SK-N-SH (cell line): ENCODE measurements at places on chromosomes 4 and X.

DNA sequence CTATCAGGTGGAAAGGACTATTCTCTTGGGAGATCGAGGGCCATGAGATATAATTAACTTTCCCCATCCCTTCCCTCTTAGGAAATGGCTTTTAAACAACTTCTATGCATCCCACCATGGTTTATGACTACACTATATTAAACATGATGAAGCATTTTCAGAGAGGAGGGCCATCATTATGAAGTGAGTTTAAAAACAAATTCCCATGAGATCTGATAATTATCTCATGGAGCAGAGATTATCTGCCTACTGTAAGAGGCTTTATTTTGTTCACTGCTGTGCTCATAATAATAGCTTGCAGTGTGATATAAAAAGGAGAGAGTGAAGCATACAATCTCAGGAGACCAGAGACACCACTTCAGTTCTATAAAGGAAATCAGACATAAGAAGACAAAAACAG, 330.5 kb upstream of the ZFP42 start:
- DNase-seq = no peak

DNA sequence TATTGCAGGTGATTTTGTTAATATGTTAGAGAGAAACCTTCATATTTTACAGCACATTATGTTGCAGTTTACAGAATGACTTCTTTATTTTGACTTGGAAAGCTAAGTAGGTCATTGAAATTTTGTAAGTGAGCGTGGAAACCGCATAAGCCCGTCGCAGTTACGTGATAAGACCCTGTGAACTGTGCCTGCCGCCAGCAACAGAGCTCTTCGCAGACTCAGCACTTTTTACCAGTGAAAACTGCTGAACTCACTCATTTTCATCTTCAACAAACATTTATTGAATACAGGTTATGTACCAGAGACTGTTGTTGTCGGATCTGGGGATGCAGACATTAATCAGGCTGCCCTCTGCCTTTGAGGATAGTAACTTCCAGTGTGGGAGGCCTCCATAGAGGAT, 355.7 kb downstream of the HS3ST1 start:
- no peak for DNase-seq

GRCh38 chr4:134700251-134700650, 498.7 kb upstream of the PABPC4L start:
- no peak for DNase-seq

GRCh38 chrX:18956303-18957032, 27.4 kb downstream of the PHKA2 start:
- DNase-seq = no peak

- DNase-seq = peak; percentile 17
Observed at GRCh38 chr4:84578540-84579402, 4.2 kb upstream of the CDS1 start.

- no peak for DNase-seq
Observed at GRCh38 chr4:116752027-116752426, 333.3 kb downstream of the TRAM1L1 start.

DNA sequence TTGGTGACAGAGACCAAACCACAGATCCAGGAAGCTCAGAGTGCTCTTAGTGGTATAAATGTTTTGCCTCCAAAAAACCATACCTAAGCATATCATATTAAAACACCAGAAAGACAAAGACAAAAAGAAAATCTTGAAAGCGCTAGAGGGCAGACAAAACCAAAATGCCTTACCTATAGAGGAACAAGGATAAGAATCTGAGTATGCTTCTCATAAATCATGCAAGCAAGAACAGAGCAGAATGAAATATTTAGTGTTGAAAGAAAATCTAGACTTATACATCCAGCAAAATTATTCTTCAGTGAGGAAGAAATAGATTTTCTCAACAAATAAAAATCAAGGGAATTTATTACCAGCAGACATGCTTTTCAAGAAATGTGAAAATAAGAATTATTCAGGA, 941.0 kb upstream of the INTU start:
- no peak for DNase-seq

GRCh38 chrX:41332408-41333002, 1.5 kb upstream of the DDX3X start:
- DNase-seq = no peak

GRCh38 chr4:185809121-185809520, 2.9 kb downstream of the SORBS2 start:
- DNase-seq = no peak

DNA sequence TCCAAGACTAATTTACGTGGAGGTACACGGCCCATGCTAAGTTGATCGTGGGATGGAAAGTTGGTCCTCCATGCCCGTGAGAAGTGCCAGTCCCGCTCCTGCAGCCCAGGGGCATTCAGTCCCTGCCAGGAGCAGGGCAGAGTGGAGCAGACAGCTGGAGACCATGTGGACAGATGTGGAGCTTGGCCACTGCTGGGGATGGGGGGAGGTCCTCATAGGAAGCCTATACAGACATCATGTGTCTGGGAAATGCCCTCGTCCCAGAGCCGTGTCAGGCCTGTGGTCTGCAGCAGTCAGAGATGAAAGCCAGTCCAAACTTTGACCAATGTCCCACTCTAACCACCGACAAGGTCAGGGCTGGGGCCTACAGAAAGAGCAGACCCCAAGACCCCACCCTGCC, 118.4 kb downstream of the CPZ start:
- DNase-seq = peak; percentile 3

DNA sequence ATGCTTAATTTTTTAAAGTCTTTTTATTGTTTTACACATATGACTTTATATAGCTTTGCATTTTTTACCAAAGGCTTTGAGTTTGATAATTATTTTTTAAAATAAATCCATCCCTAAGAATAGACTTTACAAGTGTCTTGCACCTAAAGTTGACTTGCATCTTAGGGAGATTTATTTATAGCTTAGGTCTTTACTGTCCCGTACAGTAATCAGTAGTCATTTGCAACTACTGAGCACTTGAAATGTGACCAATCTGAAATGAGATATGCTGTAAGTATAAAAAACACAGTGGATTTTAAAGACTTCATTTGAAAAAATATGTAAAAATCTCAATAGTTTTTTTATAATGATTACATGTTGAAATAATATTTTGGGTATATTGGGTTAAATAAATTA, 19.2 kb downstream of the TBC1D1 start:
- DNase-seq = no peak

- DNase-seq = no peak
Observed at GRCh38 chrX:115393271-115393670, 103.8 kb downstream of the LUZP4 start.

GRCh38 chrX:152904151-152905080, 6.5 kb downstream of the ZNF185 start:
- peak; percentile 86 for DNase-seq

- no peak for DNase-seq
Observed at GRCh38 chr4:114287079-114287696, 307.7 kb upstream of the ARSJ start.

DNA sequence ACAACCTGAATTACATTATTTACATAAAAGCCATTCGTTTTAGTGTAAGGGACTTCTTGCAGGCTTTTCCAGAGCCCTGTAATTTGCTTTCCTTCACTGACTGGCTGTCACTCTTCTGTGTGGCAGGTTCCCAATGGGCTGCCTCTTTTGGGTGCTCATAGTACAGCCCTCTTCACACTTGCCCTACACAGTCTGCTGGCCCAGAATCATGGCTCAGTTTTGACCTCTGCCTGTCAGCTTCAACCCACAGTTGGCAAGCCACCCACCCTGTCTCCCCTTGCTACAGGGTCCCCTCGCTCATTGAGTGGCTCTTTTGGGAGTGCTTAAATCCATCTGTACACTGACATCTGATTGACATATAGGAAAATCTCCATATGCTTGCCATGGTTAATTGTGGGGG, 97.9 kb downstream of the GBA3 start:
- DNase-seq = no peak

DNA sequence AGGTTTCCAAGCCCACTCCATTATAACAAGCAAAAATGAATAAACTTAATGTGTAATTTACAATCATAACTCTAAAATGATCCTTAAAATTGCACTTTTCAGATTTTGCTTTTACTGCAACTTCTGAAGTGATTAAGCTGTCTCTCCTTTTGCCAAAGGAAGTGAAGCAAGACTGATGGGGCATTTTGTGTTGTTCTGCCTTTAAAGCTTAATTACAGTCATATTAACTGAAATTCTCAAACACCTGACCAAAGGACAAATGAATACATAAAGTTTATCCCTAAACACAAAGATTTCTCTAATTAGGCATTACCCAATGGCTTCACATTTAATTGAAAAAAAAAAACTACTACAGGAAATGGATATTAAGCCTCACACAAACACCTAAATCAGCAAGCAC, 101.8 kb downstream of the ATP11C start:
- DNase-seq = no peak

- DNase-seq = no peak
Observed at GRCh38 chr4:114827651-114828050, 229.0 kb downstream of the UGT8 start.

DNA sequence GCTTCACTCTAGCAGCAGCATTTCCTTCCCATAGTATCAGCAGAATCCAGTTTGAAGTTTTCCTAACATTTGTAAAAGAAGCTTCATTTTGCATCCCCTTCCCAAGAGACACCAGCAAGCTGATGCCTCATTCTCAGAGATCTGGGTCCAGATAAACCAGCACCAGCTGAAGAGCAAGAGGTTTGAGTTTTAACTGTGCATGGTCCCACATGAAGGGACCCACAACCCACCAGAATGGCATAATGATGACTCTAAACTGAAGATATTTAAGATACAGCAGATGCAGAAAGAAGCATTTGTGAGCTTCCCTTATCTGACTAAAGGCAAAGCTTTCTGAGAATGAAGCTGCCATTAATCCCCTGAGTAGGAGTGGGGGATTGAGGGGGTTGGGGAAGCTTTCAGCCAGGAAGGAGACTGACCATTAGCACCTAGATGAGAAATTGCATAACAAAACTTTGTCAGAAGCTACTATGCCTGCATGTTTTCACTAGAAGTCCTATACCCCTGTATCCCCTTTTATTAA, 18.6 kb downstream of the NUDT6 start:
- no peak for DNase-seq

- DNase-seq = peak; percentile 87
Observed at GRCh38 chrX:40266490-40267333, 169.0 kb upstream of the BCOR start.

- no peak for DNase-seq
Observed at GRCh38 chrX:8914681-8915080, 113.5 kb upstream of the FAM9A start.

DNA sequence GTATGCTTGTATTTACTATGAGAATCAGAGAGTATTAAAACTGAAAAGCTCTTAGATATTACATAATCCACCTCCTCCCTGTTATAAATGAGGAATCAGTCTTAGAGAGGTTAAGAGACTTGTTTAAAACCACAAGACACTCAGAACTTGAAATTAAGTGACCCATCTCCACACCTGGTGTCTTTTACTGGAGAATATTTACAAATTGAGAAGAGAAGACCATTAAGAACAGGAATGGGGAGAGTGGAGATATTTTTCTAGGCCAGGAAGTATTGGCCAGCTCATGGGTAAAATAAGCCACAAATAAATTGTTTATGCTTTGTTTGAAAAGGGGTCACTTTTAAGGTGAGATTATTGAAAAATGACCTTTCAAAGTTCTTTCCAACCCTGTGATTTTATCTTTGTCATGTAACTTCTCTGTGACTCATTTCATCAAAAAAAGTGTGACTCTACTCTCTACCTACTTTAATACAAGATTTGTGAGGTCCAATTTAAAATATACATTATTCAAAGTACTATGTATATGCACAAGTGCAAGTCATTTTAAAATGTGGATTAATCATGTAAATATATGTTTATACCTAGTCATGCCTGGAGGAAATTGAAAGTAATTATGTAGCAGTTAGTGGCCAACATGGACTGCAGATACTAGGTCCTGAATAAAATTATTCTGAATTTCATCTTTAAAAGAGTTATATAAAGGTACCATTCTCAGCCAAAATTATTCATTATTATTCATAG, 15.9 kb upstream of the COX7B2 start:
- DNase-seq = no peak

- DNase-seq = no peak
Observed at GRCh38 chr4:102601586-102602227, 100.5 kb downstream of the NFKB1 start.

- no peak for DNase-seq
Observed at GRCh38 chr4:122882857-122883735, 39.3 kb downstream of the NUDT6 start.

DNA sequence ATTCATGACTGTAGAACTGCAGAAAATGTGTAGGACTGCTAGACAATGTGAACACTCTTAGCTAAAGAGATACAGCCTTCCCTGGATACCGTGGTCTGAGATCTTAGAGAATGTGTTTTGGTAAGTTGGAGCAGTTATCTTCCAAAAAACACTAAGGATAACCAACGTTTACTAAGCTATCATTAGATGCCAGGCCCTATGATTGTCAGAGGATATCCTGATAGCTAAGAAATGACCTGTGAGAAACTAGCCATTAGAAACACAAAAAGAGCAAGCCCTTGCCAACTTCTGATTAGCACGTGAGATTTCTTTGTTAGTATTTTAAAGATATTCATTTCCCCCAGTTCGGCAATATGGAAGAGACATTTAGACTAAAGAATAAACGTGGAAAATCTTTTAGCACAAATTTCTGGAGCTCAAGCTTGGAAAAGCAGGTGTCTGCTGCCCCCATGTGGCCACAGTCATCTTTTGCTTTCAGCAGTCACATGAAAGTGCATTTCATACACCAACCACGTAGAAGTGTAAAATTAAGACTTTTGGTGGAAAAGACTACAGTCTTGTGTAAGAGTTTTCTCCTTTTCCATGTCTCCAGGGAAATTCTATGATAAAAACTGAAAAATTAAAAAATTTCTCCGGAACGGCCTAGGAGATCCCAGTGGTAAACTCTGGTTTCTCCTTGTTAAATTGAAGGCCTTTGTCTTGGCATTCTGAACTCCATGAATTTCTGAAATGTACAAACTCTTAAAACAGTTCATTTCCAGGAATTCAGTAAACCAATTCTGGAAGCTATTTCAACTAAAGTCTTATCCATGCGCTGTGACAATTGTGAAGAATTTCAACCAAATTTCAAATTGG, 136.4 kb downstream of the ZNF674 start:
- peak; percentile 57 for DNase-seq

DNA sequence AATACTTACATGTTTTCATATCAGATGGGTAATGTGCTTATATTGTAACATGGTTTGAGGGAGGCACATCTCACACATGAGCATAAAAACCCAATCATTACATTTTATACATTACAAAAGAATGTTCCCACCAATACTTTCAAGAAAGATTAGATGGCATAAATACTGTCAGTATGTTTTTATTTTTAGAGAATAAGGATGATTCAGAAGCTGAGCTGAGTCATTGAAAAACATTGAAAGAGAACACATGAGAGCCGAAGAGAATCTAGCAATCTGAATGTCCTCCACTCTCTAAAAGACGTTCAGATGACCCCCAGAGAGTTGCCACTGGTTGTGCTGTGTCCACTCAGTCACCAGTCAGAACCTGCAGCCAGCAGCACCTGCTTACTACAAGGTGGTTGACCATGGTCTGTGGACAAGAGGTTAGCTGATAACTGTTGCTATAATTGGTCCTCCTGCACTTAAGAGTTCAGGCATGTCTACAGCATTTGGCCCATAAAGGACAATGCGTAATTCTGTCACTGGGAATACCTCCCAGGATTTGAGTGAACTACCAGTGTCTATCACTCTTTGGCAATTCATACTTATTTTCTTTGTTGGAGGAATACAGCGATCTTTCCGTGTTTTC, 382.2 kb upstream of the IGFBP7 start:
- DNase-seq = no peak

GRCh38 chrX:74262452-74263209, 41.3 kb upstream of the ZCCHC13 start:
- DNase-seq = no peak
